ENCODE measurements at places on chromosomes 1 and 21.

DNA sequence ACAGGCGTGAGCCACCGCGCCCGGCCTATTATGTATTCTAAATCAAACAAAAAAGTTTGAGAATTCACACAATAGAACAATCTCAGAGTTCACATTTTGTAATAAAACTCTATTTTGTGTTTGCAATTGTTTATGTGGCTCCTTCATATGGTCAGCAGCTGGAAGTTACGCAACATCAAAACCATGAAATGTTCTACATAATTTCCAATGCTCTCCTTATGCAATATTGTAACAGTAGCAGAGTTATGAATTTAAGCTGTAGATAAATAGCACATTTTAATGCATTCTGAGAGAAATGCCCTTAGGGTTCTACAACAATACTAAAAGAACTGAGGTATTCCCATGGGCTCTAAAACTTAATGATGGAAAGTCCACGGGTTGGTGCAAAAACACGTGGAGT lies 62.3 kb upstream of the COL11A1 start:
- peak; percentile 88 for DNase-seq

DNA sequence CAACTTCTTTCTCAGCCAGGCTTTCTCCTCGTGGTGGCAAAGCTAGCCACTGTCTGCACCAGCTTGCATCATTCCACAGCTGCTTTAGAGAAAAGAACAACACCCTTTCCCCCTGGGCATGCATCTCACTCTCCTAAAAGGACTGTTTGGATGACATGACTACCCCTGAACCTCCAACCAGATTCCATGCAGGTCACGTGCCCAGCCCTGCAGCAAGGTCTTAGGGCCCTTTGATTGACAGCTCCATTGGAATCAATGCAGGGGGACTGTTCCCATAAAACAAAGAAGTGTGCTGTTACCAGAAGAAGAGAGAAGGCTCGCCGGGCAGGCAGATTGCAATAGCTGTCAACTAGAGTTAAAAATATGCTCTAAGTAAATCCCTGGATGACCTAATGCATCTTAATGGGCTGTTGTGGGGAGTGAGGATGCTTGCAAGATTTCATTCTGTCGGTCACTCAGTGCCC lies 24.4 kb downstream of the KCNA2 start:
- DNase-seq, result no peak

DNA sequence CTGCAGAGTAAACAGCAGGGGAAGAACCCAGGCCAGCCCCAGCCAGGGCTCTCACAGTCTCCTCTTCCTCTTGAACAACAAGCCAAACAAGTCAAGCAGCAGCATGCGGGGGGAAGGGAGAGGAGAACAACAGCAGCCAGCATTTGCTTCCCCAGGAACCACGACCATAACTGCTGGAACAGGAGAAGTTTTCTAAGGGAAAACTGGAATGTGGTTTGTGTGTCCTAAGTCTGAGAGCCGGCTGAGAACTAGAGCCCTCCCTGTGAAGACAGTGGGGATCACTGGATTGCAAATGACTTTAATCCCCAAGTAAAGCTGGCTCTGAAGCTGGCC lies 48.2 kb downstream of the COQ8A start:
- no peak for DNase-seq

DNA sequence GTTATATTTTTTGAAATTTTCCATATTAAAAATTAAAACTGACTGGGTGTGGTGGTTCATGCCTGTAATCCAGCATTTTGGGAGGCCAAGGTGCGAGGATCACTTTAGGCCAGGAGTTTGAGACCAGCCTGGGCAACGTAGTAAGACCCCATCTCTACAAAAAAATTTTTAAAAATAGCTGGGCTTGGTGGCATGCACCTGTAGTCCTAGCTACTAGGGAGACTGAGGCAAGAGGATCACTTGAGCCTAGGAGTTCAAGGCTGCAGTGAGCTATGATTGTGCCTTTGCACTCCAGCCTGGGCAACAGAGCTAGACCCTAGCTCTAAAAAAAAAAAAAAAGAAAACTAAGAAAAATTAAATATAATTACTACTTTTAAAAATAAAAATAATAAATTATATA lies 4.5 kb upstream of the SVBP start:
- no peak for DNase-seq

DNA sequence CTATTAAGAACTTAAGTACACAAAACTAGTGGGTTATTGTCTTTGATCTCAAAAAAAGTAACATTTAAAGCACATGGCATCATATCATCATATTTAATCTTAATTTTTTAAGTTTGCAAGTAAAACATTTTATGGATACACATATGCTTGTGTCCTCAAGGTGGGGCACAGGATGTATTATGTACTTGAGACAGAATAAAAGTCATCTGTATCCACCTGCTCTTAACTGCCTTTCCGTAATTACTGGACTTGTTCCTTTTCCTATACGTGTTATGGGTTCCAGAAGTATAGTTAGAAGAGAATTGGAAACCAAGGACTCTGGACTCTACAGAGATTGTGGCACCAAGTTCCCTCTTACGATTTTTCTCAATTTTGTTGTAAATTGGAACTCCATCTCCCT lies 79.4 kb downstream of the FCRL5 start:
- DNase-seq, result no peak

- peak; percentile 89 for DNase-seq
Measured at GRCh38 chr1:173420330-173420806, 56.8 kb upstream of the PRDX6 start.

- no peak for DNase-seq
Measured at GRCh38 chr1:47937586-47938254, 59.5 kb downstream of the TRABD2B start.

- no peak for DNase-seq
Measured at GRCh38 chr1:51425955-51426354, 93.1 kb downstream of the EPS15 start.

GRCh38 chr1:26027716-26028489 lies 6.3 kb downstream of the EXTL1 start:
- DNase-seq, result no peak

DNA sequence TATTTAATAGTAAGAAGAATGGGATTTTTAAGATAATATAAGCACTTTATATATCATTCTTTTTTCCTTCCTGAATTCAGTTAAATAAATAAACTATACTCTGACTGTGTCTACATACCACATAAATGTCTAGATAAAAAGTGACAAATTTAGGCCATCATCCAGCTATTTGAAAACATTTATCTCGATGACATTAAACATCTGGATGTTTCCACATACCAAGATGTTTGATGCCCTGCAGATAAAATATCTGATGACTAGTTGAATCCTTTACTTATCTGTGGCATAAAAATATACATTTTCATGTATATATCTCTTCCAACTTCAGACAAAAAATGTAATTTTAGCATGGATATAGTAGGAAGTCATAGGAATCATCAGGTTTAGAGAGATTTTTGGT lies 348.3 kb downstream of the DPYD start:
- peak; percentile 45 for DNase-seq

GRCh38 chr1:118989006-118989815 lies 1.1 kb upstream of the TBX15 start:
- DNase-seq, result no peak

- DNase-seq, result no peak
Measured at GRCh38 chr1:145977016-145977415, 12.5 kb downstream of the POLR3GL start.

DNA sequence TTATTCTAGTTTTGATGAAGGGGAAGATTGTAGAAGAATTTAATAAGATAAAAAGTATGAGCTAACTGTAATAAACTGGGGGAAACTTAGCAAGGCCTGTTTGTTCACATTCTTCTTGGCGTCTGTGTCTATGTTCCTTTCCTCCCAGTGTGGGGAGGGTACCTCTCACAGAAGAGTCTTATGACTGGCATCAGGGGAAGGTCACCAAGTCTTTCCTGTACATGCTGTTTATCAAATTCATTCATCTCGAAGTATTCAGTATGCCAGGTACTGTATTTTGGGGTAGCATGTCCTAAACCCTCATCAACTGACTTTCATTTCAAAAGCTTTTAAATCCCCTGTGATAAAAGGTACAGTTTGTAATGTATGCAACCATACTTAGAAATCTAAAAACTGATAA lies 78.4 kb downstream of the HS2ST1 start:
- DNase-seq, result no peak

DNA sequence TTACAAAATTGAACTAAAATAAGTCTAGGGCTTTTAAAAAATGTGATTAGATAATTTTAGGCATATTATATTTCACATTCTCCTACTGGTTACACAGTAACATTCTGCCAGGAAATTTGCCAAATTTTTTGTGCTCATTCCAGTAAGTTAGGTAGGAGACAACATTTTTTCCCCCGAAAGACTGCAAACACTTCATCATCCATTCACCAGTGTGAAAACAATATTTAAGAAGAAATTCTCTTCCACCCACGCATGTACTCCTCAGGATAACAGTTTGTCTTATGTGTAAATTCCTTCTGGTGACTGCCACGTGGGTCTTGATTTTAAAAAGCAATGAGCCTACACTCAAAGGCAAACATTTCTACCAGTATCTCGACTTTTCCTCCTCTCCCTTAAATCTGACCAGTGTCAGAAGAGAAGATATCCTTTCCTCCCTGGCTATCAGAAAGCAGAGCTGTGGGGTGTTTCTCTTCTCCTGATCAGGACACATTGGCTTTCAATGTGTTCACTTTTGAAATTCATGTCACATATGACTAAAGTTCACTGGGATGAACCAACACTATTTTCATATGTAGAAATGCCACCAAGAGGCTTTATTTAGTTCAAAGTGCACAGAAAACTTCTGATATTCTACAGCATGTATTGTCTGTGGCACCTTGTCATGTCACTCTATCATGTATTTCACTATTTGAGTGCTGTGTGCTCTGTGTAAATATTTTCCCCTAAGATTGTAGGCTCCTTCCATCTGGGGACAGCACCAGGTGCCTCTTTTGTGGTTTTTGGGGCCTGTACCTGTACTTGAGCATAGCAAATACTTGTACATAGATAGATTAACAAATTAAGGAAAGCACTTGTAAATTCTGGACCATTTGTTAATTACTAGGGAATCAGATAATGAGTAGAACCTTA lies 38.6 kb downstream of the LHX9 start:
- peak; percentile 63 for DNase-seq

DNA sequence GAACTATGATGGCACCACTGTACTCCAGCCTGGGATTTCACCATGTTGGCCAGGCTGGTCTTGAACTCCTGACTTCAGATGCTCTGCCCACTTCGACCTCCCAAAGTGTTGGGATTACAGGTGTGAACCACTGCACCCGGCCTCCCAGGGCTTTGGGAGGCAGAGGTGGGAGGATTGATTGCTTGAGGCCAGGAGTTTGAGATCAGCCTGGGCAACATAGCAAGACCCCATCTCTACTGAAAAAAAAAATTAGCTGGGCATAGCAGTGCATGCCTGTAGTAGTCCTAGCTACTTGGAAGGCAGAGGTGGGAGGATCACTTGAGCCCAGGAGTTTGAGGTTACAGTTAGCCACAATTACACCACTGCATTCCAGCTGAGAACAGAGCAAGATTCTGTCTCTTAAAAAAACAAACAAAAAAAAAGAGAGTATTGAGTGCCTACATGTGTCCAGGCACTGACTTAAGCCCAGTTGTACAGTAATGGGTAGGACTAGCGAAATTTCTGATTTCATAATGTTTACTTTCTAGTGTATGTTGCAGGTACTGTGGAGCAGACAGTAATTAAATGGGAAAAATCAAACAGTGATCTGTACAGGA lies 4.2 kb downstream of the MANEAL start:
- DNase-seq, result peak; percentile 73

- DNase-seq, result no peak
Measured at GRCh38 chr1:94719926-94720793, 100.0 kb upstream of the SLC44A3 start.

DNA sequence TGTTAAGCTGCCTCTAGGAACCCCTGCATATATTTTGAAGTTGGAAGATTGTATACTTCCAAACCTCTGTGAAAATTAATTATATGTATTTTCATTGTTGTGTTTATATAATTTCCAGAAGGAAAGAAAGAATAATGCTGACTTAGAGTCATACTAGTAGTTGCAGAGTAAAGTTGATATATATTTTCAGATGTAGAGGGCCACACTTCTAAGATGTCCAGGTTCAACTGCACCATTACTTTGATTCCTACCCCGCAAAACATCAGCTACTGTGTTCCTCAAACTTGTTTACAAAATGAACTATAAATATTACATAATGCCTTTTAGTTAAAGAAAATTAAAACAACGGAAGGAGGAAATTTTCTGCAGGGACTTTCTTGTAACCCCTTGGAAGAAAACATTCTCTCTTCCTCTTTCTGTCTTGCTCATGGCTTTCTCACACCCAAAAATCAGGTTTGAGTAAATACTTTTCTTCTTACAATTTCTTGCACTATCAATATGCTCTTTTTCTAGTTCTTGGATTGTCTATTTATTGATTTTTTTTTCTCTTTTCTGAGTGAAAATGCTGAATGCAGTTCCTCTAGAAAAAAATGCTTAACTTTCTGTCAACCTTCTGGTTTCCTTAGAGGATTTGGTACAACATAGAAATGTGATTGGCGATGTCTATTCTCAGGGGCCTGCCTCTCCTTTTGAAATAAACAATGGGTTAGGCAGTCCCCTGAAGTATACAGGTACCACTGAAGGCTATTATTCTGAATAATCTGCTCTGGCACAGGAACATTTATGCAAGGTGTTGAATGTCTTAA lies 867.8 kb downstream of the TTLL7 start:
- DNase-seq, result no peak
